ENCODE measurements at places on chromosomes 5 and 9.

GRCh38 chr5:60545551-60545950 is 154.4 kb downstream of the DEPDC1B start:
- DNase-seq, result no peak

DNA sequence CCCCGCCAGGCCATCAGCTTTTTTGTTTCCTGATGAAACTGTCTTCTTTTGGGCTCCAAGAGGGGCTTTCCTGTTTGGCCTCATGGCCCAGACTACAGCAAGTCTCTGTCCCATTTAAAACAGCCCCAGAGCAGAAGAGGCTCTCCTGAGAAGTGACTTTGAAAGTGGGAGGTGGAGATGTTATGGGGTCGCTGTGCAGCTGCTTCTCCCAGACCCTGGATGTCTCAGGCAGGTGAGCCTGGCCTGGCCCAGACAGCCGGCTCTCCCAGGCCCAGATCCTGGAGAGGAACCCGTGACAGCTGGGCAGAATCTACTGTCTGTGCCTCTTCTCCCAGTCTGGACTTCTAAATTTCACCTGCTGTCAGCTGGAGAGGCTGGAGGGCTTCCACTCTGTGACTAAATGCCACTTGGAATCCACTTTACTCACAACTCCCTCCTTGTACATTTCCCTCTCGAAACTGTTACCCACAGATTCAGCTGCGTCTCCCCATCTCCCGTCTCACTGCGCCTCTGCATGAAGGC is 20.6 kb downstream of the FAM78A start:
- no peak for DNase-seq

DNA sequence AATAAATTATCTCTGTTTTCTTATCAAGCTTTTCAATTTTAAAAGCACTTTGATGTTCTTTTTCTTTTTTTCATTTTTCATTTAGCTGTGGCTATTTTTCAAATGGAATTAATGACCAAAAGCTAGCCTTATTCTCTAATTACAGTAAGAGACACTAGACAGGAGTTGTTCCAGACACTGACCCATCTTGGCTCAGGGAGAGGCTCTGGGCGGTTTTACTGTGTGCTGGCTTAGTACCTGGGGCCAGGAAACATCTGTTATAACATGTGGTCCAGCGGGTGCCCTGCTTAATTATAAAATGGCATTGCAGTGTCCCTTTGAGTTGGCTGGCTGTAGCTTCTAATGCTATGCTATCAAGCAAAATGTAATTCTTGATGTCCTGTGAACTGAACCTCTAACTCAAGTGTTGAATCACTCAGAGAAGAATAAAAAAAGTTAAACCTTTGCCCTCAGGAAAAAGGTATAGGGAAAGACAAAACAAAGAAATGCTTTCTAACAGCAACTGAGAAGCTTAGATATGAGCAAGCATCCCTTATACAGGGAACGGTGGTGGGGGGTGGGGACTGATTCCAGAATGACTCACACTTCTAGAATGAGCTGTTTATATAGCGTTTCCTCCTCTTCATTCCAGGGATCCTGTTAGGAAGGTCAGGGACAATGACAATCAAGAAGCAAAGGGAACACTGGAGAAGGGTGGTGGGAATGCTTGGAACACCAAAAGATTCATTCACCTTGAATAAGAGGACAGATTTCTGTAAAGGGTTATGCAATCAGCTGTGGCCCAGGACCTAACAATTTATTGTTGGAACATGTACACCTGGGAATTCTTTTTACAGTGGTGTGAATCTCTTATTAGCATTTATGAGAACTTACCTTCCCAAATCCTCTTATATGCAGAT is 58.7 kb upstream of the NFIB start:
- DNase-seq, result peak; percentile 64

GRCh38 chr5:109573766-109574165 is 116.0 kb upstream of the MAN2A1 start:
- DNase-seq, result no peak

- DNase-seq, result peak; percentile 40
Observed at GRCh38 chr9:111298731-111299598, 31.1 kb downstream of the OR2K2 start.

DNA sequence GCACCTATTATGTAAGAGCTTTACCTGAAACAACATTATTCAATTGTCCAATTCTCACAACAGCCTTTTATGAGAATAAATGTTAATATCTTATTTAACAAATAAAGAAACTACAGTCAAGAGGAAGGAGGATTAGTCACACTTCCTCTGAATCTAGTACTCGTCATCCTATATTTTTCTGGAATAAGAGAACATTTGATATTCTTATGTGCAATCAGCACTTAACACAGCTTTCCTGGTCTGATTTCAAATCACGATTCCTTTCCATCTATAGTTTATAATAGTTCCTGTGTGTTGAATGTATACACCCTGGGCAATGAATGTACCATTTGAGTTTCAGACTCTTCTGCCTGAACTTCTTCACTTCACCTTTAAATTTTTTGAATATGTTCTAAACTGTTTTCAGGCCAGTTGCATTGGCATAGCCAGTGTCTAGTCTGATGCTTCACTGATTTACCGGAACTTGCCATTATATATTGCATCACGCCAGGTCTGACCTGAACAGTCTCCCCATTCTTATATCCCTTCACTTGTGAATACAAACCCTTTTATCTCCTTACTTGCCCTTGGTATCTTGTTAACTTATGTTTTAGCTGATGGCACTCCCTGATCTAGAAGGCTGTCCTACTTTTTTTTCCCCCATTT is 698.3 kb downstream of the MAT2B start:
- no peak for DNase-seq

DNA sequence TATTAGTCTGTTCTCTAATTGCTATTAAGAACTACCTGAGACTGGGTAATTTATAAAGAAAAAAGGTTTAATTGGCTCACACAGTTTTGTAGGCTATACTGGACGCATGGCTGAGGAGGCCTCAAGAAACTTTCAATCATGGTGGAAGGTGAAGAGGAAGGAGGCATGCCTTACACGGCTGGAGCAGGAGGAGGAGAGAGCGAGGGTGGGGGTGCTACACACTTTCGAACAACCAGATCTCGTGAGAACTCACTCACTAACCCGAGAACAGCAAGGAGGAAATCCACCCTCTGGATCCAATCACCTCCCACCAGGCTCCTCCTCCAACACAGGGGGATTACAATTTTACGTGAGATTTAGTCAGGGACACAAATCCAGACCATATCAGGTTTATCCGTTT is 90.0 kb downstream of the RMI1 start:
- DNase-seq, result no peak

- DNase-seq, result no peak
Observed at GRCh38 chr5:16721151-16722096, 104.6 kb upstream of the RETREG1 start.

GRCh38 chr9:70979966-70980365 is 141.5 kb downstream of the TRPM3 start:
- peak; percentile 20 for DNase-seq

- DNase-seq, result no peak
Observed at GRCh38 chr5:89232139-89232603, 349.2 kb upstream of the MEF2C start.

GRCh38 chr9:91923145-91923544 is 26.9 kb downstream of the ROR2 start:
- no peak for DNase-seq

GRCh38 chr5:180839227-180839626 is 21.8 kb downstream of the ZFP62 start:
- no peak for DNase-seq

DNA sequence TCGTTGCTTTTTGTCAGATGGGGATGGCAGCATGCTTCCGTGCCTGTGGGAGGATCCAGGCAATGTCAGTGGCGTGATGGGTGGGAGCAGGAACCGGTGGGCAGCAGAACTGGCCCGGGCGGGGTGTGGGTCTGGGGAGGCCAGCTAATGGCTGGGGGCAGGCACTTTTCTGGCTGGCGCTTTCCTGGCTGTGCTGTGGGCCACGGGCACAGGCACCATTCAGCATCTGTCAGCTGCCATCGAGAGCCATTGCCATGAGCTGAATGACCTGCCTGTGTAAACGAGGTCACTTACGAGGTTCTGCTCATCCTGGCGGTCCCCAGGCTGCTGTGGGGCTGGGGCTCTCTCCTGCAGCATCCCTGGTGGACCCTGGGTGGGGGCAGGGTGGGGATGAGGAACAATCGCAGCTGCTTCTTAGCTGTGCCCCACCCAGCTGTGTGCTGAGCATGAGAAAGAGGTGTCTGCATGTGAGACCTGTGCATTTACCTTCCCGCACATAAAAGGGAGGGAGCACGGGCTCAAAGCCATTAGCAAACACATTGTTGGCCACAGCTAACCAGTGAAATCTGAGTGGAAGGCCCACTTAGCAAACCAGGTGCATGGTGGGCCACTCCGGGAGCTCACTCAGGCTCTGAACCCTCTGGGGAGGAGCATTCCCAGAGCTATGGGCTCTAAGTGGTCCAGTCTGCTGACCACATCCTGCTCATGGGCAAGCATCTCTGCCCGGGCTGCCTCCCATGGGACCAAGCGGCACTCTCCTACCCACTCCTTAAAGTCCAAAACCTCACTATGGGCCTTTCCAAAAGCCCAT is 41.3 kb upstream of the OLFM1 start:
- no peak for DNase-seq

DNA sequence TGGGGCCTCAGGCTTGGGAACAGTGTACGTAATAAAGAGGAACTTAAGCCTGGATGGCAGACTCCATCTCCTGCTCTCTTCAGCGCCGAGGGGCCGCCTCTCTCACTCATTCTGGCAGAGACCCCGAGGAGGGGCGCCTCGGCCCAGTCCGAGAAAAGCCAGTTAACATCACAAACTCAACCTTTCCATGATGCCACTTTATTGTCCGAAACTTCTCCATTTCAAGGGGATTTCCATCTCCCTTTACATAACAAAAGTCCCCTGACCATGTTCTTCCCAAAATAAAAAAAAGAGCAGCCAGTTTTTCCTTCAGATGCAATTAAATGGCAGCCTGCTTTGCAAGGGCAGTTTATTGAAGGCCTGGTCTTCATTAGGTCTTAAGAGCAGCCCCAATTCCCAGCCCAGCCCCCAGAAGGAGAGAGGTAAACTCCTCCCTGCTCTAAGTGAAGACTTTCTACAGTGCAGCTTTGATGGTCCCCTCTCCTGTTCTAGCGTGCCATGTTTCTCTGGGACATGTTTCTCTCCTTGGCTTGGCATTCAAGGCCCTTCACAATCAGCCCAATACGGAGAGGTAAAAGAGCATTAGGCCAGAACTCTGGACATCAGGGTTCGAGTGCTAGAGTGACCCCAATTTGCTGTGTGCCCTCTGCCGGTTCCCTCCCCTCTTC is 19.5 kb upstream of the RAB14 start:
- no peak for DNase-seq

DNA sequence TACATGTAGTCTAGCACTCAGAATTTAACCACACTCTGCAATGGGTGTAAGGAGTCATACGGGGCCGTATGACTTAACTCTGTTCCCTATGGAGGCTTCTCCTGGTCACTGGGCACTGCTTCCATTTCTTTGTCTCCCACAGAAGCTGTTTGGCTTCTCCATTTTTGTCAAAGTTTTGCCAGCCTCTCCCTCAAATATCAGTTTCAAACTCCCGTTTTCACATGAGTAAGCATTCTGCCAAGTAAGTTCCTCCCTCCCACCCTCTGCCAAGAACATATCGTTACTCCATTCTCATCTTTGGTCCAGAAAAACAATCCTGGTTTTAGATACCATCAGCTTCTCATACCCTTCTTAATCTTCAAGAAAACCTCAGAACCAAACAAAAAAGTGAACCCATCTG is 6.1 kb downstream of the AFAP1L1 start:
- DNase-seq, result no peak

- DNase-seq, result no peak
Observed at GRCh38 chr9:131122158-131122557, 3.2 kb upstream of the NUP214 start.

DNA sequence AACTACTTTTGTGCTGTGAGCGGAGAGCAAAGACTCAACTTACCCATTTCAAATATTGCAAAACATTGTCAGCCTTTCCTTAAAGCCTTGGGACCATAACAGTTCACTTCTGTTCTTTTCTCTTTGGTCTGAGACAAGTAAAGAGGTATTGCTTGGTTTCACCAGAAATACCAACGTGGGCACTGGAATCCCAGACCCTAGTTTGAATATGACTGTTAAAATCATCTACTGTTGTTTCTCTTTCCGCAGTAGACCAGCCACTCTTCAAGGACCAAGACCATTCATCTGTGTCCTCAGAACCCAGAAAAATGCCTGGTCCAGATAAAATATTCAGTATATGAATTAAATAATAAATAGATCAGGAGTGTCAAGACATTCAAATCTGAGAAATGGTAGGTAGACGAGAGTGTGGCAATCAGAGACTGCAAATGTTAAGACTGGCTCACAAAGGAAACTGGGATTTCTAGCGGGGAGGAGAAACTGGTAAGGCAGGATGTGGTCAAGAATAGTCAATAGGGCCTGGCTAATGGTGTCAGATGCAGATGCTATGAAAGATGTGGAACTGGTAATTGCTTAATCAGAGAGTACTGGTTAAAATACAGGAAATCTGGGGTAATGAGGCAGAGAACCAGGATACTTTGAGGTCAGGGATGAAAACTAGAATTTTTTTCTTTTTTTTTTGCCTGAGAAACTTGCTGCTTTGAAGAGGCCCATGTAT is 82.1 kb upstream of the IL33 start:
- no peak for DNase-seq
